ENCODE measurements at places on chromosomes 7 and 10.

- DNase-seq: no peak
Measured at GRCh38 chr10:58050575-58050974, 217.1 kb downstream of the IPMK start.

DNA sequence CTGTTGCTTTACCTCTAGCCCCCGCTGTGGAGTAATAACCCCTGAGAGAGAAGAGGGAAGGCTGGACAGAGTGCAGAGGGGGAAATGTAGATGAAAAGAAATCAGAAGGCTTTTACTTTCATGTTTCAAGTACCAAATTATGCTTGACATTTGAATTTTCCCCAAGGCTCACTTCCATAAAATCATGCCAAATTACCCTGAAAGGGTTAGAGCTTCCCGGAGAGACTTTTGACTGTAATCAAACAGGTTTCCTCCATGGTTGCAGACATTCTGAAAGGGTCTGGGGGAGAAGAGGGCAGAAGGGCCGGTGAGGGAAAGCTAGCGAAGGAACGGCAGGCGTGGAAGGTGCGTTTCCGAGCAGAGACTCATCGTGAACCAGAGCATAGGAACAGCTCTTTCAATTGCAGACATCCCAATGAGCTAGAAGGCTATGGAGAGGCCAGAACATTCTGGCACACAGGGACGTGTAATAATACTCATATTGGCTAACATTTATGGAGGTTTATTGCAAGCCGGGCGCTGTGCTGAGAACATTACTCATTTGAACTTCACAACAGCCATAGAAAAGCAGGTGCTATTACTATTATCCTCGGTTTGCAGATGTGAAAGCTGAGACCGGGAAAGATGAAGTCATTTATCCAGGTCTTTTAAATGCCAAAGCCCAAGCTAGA, 620.8 kb upstream of the AUTS2 start:
- peak; percentile 35 for DNase-seq

DNA sequence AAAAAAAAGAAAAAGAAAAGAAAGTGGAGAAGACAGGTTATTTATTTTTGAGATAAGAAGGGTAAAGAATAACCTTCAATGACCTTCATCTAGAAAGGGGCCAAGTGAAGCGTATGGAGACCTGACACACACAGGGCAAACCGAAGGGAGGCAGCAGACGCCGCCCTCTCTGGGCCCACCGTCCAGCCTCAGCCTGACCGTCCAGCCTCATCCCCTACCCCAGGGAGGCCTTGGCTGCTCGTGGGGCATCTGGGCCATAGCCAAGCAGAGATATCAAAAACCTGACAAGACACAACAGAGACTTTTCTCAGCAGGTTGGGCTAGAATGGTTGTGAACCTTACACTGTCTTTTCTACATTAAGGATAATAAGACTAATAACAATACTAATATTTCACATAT, 10.9 kb downstream of the PRKAG2 start:
- no peak for DNase-seq

DNA sequence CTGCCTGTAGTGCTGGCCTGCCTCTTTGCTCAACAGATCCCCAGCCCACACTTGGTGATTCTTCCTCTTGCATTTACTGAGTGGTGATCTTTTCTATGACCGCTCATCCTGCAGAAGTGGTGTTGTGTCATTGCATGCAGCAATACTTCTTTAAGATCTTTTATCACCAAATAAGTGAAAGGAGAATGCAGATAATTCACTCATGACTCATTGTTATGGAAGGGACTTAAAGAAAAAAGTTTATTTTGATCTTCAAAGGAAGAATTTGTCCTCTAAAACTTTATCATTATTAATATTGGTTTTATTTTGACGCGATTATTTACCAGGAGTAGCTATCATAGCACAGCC, 489.1 kb upstream of the CELF2 start:
- no peak for DNase-seq

DNA sequence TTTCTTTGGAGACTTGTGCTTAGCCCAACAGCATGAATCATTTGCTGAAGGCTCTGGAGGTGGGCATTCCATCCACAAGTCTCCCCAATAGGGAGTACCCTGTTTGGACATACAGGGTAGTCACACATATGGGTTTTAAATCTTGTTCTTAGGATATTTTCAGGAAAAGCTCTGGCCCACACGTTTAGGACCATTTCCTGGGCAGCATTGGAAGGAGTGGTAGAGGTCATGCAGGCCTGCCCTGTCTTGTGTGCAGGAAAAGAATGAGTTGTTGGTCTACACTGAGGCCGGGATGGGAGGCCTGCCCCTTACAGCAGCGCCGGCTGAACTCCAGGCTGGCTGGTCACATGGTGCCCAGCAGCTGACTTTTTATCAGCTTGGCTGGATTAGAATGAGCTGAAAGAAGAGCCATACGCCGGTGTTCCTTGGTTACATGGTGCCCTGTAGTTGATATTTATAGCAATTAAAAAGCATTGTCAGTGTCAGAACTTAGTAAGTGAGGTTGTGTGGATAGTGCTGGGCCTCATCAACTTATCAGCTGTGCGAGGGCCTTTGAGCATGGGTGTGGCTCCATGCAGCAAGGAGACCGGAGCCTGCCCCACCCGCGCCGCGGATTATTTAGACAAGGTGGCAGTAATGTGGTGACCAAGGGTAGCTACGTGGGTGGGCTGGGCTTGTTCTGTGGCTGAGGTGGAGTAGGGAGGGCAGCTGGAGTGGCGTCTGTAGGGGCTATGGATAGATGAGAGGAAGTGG, 28.6 kb downstream of the OGDH start:
- DNase-seq: no peak

- peak; percentile 20 for DNase-seq
Measured at GRCh38 chr7:19973581-19973980, 200.2 kb upstream of the TMEM196 start.

DNA sequence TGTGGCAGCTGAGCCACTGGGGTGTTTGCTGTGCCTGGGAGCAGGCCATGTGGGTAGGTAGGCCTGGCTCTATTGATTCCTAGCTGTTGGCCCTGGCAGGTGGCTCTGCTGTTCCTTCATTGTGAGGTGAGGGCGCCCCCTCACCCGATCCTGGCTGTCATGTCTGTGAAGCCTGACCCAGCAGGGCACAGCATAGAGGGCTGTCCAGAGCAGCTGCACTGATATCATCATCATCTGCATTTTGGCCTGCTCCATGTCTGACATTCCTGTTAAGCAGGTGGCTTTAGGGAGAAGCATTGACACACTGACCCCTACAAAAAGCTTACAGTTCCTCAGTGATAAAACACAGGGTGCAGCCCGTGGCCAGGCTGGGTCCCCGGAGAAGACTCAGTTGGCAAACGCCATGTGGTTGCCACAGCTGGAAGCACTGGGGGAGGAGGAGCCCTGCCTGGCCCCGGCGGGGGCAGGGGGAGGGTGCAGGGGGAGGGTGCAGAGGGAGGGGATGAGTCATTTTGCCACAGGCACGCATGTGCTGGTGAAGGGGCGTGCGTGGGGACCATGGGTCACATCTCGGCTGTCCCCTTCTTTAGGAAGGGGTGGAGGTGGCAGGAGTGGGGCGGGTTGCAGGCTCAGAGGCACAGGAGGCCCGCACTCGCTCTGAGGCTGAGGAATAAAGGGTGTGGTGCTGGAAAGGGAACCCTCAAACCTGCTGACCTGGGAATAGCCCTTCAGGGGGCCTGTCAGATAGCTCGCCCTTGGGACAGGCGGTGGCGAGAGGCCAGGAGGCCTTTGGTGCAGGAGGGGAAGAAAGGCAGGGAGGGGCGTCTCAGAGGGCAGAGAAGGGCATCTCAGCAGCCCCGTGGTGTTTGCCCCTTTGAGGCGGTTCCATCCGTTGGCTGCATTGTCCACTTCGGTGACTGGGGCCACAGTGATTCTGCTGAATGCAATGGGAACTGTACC, 31.6 kb downstream of the IKZF1 start:
- peak; percentile 82 for DNase-seq

- no peak for DNase-seq
Measured at GRCh38 chr7:140773104-140773503, 76.6 kb downstream of the NDUFB2 start.

GRCh38 chr7:135553346-135553745, 4.4 kb upstream of the NUP205 start:
- no peak for DNase-seq

DNA sequence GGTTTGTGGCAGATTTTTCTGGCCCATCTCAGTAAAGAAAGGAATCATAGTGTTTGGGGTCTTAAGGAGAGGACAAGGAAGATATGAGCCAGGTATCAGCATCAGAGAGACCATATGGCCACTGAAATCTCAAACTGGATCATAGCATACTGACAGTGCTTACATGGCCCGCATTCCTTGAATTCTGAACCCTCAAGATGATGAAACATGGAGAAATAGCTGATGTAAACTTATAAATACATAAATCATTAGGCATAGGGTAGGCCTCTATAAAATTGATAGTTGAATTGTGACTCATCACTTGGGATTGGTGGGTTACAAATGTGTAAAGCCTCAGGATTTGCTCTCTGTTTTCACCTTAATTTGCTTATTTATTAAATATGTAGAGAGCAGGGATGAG, 688.5 kb downstream of the CNTNAP2 start:
- no peak for DNase-seq

DNA sequence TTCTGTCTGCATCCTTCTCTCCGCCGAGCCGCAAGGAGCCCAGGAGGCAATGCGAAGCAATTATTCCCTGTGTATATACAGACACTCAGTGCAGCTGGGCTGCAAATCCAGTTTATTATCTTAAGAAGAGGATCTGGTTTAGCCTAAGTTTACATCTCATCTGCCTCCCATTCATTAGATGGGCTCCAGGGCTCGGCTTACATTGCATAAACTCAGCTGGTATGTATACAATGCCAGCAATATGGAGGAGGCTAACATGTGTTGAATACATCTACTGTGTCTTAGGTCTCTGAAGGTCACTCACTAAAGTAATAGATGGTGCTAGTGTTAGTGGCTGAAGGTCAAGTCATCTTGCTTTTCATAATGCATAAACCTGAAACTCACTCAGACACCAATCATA, 996.8 kb downstream of the KCNMA1 start:
- DNase-seq: peak; percentile 53

- DNase-seq: peak; percentile 19
Measured at GRCh38 chr7:126436213-126436868, 816.4 kb downstream of the GRM8 start.

DNA sequence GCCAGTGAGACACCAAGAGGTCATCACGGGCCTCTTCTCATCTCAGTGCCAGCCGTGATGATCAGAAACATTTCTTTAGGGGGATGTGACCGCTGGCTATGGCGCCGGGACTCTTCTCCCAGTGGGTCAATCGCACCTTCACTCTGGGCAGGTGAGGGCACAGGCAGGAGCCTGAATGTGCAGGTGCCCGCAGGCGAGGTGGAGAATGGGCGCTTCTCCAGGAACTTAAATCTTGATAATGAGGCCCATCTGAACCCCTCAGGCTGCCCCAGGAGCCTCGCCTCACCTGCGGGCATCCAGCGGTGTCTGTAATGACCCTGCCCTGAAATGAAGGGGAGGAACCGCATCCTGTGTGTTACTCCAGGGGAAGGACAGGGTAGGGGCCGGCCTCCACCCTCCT, 204.7 kb downstream of the ADARB2 start:
- DNase-seq: no peak

DNA sequence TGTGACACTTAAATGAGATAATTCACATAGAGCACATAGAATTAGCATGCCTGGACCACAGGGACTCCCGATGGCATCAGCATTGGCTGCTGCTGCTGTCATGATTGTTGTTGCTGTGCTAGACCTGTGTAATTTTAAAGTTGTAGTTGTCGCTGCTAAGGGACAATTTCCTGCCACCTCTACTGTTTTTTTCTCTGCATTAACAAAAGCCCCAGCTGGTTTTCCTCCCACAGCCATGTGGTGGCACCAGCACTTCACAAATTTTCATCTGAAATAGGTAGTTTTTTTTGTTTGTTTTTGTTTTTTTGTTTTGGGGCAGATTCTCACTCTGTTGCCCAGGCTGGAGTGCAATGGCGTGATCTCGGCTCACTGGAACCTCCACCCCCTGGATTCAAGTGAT, 25.4 kb upstream of the PRXL2A start:
- peak; percentile 45 for DNase-seq

DNA sequence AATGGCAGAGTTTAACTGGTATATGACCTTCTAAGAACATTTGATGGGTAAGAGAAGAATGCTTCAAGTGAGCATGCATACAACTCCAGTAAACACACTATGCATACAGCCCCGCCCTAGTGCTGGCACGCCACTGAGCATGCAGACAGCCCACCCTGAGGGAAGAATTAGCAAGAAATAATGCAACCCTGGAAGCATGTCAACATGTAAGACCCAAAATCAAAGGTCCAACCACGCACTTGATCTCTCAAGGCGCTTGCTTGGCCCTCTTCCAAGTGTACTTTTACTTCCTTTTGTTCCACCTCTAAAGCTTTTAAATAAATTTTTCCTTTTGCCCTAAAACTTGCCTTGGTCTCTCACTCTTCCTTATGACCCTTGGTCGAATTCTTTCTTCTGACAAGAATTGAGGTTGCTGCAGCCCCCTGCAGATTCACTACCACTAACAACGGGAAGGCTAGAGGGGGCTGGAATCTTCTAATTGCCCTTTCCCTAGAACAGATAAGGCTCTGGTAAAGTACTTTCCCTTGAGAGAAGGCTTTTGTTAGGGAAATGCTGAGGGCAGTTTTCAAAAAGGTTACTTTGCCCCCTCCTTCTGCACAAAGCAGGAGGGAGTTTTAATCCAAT, 3.4 kb downstream of the FAM24B start:
- DNase-seq: no peak

GRCh38 chr10:98587156-98587837, 140.6 kb upstream of the HPS1 start:
- no peak for DNase-seq

DNA sequence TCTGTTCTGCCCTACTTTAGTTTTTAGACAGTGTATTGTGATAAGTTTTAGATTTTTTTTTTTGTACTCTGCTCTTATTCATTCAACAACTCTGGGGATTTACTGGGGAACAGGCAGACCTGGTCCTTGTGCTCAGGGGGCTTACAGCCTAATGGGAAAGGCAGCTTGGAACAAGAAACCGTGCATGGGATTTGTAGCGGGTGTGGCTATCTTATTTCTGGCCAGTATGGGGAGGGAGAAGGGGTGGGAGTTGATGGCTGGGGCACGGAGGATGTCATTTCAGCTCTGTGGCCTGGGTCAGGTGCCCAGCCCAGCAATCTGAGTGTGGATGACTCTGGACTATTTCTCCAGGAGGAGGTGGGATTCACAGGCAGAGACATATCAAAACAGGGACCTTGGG, 47.0 kb downstream of the GRK5 start:
- DNase-seq: no peak

- DNase-seq: no peak
Measured at GRCh38 chr10:118997379-118997778, 32.1 kb upstream of the NANOS1 start.

- no peak for DNase-seq
Measured at GRCh38 chr10:12727832-12728215, 273.7 kb downstream of the CCDC3 start.

DNA sequence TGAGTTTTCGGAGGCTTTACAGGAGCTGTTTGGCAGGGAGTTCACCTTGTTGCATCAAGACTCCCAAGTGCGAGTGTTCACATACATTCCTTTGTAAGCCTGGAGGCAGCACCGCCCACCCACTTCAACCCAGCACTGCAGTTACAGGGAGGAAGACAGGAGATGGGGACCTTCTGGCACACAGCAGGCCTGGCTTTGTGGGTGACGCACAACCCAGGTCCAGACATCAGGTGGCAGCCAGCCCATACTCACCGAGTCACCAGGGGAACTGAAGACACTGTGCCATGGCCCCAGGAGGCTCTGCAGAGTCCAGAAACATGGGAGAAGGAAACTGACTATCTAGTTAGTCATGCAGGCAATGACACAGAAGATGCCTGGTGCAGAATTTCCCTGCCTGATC, 305.9 kb upstream of the RNF32 start:
- DNase-seq: no peak

Measured in NCI-H69 (cell line).